HuH-7 (cell line): ENCODE measurements at places on chromosomes 4 and X.

DNA sequence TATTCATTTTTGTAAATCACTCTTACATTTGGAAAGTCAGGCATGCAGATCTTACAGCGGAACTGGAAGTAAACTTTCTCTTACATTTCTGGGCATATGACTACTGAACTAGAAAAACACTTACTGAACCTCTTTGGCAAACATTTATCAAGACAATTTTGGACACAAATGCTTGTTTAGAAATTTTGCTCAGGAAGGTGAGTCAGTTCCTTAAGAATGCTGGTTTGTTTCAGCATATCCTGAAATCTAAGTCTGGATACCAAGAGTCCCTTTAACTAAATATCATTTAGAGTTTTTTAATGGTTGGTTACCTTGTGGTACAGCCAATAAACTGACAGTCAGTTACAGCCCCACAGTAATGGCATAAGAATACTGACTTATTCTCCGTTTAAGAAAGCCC, 15.0 kb downstream of the SHISA3 start:
- DNase-seq = no peak

DNA sequence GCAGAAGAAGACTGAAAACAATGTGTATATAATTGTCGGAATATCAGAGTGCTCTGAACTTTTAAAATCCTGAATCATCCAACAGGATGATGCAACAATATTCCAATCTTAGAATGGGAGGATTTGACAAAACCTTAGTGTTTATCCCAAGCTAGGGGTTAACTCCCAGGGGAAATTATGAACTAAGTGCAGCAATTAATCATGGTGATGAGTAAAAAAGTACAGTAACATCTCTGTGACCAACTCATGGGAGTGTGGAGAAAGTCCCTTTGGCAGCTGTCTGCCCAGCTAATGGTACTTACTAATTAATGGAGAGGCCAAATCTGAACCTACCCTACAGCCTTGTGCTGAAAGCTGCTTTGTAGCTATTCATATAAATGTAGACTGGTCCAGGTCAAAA, 257.6 kb upstream of the DDX53 start:
- no peak for DNase-seq

- DNase-seq = no peak
Observed at GRCh38 chrX:98077440-98077839, 1193.7 kb downstream of the RPA4 start.

- DNase-seq = peak; percentile 3
Observed at GRCh38 chrX:128518508-128518907, 466.3 kb upstream of the ACTRT1 start.

DNA sequence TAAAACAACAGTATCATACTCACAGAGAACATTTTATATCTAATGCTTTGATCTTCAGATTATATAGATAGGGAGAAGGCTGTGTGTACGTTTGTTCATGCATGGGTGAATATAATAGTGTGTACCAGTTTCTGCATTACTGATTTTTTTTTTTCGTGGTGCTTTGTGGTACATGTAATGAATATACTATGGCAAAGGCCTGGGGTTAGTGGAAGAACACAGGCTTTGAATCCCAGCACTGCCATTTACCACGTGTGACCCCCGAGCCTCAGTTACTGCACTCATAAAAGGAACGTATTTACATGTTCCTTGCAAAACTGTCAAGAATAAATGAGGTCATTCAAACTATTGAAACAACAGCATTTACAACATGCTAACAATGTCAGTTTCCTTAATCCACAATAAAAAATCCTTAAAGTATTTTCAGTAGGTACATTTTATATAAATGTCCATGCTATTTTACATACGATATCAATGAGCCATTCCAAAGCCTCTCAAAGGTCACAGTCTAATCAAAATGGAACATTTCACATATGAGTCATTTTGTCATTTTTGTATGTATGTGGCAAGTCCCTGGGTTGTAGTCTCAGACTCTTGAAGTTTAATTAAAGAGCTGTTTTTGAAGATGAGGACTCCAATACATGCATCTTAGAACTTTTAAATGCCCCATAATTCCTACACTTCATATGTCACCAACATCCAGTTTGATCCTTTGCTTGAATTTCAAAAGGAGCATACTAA, 242.8 kb downstream of the PPP3CA start:
- DNase-seq = no peak

DNA sequence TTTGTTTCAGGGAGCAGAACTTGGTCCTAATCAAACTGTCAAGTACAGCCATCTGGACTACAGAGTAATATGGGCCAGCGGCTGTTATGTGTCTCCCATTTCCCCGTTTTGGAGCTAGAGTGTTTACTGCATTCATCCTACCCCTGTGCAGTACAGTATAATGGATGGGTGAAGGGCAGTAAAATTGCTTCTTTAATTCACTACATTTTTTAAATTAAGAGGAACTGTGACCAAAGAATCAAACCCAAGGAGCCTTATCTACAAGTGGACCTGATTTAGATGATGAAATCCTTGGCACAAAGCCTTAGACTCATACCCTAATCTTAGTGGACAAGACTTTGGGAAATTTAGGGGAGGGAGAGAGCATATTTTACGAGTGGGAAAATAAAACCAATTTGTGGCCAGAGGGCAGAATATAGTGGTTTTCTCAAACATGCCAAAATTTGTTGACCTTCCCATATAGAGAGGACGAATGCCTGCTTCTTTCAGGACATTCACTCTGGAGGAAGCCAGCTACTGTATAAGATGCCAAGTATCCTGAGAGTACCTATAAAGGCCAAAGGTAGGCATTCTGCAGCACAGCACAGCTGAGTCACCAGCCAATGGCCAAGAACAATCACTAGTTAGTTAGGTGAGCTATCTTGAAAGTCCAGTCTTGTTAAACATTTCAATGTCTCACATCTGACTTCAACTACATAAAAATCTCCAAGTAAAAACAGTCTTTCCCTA, 253.8 kb upstream of the KCNIP4 start:
- no peak for DNase-seq
